NCI-H1436 (cell line): ENCODE measurements at places on chromosomes 7 and 10.
A peak's percentile ranks its signal among the peaks of the same experiment; 100 is the strongest.

GRCh38 chr10:97759158-97759887 is 12.5 kb downstream of the SFRP5 start:
- peak; percentile 29 for DNase-seq

DNA sequence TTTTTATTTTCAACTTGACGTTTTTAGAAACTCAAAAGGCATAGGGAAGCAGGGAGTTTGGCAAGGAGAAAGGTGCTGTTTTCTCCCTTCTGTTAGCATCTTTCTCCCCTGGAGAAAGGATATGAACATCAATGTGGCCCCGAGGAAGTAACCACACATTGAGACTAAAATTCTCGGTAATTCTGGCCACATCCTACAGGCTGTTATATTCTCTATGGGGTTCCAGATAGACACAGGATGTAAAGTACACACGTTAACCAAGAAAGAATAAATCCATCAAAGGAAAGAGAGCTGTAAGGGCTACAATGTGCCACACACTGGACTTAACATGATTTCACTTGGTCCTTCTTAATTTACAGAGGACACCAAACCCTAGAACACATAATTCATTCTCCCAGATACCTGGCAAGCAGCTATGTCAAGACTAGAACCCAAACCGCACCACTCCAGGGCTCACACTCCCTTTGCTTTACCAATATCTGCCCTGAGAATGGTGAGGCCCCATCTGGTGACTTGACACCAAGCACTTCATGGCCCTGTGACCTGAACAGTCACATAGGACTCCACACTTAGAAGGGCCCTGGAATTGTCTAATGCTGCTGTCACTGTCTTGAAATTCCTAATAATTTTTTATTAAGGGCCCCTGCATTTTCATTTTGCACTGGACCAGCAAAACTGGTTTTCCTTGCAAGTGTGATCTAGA is 73.9 kb downstream of the PRLHR start:
- DNase-seq, result no peak

- DNase-seq, result no peak
Measured at GRCh38 chr7:16121876-16122390, 299.4 kb downstream of the CRPPA start.

- no peak for DNase-seq
Measured at GRCh38 chr10:94098896-94099295, 105.2 kb downstream of the PLCE1 start.

GRCh38 chr7:3463696-3464095 is 162.6 kb downstream of the SDK1 start:
- DNase-seq, result no peak

GRCh38 chr7:455110-455928 is 64.3 kb downstream of the PDGFA start:
- peak; percentile 45 for DNase-seq

GRCh38 chr10:124650263-124650662 is 93.9 kb downstream of the FAM53B start:
- DNase-seq, result no peak

DNA sequence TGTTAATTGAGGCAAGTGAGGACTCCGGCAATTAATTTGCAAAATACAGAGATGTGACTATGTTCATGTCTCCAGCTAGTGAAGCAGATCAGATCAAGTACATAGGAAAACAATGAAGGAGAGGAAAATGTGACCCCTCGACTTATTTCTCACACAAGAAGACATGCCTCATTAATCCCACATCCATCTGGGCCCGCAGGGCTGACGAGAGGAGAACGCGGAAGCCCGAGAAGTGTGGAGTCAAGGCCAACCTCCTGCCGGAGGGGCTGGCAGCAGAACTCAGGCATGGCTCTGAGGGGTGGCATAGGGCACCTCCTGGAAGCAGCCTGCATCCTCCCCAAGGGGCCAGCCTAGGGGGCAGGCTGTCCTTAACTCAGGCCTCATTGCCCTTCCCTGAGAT is 54.4 kb downstream of the ZNF503 start:
- DNase-seq, result no peak

DNA sequence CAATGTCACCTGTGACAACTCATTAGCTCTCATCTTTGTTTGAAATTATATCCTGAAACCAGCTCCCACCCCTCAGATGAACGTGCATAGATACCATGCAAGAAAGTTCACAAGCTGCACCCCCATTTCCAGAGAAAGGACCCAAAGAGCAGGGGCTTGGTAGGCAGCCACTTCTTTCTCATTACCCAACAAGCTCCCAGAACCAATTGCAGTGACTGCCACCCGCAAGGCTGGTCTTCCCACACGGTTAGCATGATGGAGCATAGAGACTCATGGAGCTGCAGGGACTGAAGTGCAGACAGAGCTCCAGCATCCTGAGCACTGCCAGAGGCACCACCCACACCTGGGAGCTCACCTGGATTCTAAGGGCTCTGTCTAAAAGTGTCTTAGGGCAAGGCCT is 28.5 kb downstream of the FRMPD2 start:
- no peak for DNase-seq

DNA sequence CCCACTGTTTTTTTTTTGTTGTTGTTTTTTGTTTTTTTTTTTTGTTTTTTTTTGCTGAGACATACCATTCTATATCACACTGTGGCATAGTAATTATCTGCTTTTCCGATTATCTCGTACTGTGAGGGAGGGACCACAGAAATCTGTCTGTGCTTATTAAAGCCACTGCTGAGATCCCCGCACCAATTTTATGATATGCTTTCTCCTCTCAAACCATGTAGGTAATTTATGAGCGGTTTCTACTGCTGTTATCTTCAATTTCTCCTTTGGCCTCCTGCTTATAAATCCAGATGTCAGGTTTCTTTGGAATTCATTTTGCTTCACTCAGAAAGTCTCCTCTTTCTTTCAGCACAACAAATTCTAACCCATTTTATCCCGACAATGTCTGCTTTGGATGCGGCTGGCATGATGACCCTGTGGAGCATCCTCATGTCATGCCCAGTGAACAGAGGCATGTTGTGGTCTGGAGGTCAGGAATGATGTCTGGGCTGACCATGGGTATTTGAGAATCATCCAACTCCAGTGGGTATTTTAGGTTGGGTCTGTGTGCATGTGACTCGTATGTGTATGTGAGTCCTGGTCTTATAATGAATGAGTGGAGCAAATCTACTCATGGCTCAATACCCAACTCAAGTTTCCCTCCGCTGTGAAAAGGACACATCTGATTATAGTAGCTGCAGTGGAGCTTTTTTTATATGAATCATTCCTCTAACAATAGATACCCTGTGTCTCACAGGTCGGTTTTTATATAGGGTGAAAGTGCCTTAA is 213.4 kb downstream of the GALNT17 start:
- DNase-seq, result no peak

GRCh38 chr7:3107228-3107763 is 63.6 kb upstream of the CARD11 start:
- no peak for DNase-seq

DNA sequence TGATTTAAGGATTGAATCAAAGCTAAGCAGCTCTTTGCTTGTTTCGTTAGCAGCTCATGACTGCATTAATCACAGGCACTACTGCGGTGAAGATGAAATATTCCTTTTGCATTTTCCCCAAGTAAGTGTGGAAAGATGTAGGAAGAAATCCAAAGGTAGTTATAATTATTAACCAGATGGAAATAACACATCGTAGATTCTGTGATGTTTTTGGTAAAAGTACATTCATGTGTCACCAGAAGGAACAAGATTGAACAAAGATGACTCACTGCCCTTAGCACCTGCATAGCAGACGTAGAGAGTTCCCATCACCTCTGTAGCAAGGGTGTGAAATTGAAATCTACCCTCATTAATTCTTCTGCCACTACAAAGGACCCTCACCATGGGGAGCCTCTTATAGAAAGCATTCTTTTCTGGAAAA is 37.1 kb downstream of the SMURF1 start:
- no peak for DNase-seq

DNA sequence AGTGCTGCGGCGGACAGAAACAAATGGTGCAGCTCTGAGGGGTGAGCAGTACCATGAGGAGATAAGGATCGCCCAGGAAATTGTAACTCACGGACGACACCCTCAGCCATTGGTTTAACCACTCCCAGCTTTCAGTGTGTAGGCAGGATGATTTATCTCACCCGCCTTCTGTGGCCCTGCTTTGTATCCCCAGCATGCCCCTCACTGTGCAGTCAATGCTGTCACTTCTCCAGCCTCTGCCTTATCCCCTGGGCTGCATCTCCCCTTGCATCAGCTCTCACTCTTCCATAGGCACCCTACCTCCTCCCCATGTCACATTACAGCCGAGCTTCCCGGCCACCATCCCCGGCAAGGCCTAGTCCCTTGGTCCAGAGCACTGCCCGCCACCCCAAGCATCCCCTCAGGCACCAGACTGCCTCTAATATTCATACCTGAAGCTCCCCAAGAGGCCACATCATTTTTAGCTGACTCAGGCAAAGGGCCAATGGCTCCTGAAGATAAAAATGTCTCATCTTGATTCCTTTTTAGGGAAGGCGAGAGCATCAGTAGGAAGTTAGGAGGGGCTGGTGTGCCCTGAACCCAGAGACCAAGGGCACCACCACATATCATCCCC is 77.1 kb downstream of the CARD11 start:
- DNase-seq, result no peak

DNA sequence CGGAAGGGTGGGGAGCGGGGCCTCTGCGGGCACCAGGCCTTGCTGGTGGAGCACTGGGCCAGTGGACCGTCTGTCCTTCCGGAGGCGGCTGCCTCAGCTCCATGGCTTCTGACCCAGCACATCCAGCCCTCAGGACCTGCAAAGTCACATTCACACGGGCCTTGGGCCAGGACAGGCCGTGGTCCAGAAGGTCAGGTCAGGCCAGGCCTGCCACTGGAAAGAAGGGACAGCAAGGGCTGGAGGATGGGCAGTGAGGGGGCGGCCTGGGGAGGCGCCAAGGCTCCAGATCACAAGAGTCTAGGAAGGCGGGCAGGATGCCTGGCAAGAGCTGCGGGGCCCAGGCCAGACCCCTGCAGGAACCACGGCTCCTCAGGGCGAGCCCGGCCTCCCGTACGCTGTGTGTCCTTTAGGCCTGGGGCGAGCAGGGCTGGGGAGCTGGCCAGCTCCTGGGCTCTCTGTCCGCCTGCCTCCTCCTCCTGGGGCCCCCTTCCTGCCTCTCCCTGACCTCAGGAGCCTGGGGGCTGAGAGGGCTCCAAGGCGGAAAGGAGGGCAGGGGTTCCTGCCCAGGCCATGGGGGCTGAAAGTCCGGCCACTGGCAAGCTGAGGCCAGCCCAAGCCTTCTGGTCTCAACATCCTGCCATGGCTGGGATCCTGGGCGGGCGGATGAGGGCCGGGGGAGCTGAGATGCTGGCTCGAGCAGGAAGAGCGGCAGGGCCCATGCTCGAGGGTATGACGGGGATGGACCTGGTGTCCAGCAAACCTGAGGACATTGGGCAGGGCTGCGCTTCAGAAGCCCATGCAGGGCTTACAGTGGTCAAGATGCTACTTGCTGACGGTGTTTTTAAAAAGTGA is 225.8 kb downstream of the ELFN1 start:
- no peak for DNase-seq

- no peak for DNase-seq
Measured at GRCh38 chr7:155038335-155038734, 31.8 kb upstream of the HTR5A start.

GRCh38 chr7:47764746-47765145 is 182.8 kb upstream of the TNS3 start:
- no peak for DNase-seq

DNA sequence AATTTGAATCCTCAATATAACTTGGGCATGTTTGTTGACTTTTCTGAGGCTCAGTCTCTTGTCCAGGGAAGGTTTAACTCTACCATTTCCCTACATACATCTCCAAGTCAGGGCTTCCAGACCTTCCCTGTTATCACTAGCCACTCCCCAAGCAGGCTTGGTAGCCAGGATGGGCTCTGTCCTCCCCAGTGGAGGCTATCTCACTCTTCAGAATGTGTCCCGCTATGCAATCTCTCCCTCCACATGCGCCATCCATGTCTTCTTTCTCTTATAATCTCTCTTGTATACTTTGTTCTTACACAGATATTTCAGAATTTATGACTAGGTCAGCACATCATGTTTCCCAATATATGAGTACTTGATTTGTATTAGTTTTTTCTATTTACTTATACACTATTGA is 310.4 kb downstream of the HGF start:
- DNase-seq, result no peak

DNA sequence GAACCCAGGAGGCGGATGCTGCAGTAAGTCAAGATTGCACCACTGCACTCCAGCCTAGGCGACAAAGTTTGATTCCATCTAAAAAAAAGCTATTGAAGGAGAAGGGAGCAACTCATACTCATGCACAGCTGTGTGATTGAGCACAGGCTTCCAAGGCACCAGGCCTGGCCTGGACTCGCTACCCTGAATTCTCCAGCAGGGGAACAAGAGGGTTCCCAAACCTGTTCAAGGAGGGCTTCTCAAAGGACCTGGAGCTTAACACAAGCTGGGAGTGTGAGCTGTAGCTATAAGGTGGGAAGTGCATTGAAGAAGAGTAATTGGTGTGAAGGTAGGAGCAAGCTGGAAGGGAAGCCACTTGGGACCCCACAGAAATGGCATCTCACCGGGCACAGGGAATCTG is 15.1 kb upstream of the DDIT4 start:
- no peak for DNase-seq

GRCh38 chr10:608331-609261 is 80.9 kb downstream of the DIP2C start:
- no peak for DNase-seq

- DNase-seq, result no peak
Measured at GRCh38 chr7:109009636-109010035, 440.0 kb downstream of the DNAJB9 start.

DNA sequence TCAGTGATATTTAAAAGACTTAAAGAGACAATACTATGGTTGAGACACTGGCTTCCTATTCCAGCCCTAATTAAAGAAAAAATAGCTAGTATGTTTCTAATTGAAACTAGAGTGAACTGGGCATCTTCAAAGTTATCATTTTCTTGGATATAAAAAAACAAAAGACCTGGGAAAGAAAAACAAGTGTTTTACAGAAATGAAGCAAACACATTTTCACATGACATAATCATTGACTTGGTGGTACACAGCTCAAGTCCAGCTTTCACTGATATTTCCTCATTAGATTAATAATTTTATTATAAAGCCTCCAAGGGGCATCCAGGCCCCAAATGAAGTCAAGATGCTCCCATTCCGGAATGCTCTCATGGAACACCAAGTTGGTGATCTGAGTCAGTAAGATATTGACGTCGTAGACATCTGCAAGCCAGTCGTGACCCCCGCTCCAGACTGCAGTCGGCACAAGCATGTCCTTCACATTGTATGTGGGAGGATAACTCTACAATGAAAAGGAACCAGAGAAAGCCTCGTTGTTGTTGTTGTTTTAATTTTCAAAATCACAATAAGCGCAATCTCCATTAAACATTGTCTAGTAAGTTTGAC is 7.5 kb upstream of the CH25H start:
- DNase-seq, result no peak

DNA sequence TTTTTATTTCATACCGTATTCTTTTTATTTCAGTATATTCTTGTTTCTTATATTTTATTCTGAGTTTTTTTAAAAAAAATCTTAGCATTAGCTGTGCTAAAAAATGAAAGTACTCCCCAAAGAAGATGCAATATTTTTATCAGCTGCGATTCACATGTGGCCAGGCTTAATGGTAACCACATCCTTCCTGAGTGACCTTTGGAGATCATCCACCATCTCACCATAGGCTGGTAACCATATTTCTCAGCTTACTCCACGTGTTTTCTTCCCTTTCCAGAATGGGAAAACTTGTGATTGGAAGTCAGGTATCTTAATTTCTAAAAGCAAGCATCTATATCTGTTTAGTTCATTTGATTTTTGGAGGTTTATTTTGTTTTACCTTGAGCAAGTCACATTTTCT is 18.8 kb upstream of the LIPM start:
- DNase-seq, result no peak
